Fibroblast of mammary gland (primary cell): ENCODE measurements at places on chromosomes 2 and 18.

- DNase-seq: no peak
Measured at GRCh38 chr18:64019922-64020756, 50.3 kb downstream of the SERPINB8 start.

DNA sequence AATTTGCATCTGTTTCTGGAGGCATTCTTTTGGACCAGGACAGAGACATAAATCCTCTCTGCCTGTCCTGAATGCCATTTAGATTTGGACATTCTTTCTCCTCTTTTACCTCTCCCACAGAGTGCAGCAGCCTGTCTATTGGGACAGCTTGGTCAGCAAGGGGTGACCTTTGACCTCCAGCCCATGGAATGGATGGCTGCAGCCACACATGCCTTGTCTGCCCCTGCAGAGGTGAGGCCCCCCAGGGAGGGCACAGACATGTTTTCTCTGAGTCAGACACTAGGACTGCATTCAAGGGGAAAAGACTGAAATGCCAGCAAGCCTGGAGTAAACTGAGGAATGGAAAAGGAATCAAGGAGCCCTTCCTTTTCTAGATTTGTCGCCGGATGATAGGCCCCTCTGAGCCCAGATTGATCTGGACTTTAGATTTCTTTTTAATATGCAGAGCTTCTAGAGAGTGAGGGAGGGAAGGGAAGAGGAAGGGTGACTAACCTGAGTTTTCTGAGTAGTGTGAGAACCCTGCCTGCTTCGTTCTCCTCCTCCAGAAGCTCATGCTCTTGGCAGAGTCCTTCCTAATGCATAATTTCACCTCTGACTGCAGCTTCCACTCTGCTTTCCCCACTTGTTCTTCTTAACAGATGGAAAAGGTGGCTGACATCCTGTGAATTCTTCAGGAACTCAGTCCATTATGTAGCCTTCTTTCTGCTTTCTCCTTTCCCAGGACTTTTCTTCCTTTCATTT lies 16.1 kb upstream of the TTLL4 start:
- peak; percentile 28 for DNase-seq

GRCh38 chr2:143960177-143960576 lies 559.7 kb downstream of the ZEB2 start:
- peak; percentile 80 for DNase-seq

DNA sequence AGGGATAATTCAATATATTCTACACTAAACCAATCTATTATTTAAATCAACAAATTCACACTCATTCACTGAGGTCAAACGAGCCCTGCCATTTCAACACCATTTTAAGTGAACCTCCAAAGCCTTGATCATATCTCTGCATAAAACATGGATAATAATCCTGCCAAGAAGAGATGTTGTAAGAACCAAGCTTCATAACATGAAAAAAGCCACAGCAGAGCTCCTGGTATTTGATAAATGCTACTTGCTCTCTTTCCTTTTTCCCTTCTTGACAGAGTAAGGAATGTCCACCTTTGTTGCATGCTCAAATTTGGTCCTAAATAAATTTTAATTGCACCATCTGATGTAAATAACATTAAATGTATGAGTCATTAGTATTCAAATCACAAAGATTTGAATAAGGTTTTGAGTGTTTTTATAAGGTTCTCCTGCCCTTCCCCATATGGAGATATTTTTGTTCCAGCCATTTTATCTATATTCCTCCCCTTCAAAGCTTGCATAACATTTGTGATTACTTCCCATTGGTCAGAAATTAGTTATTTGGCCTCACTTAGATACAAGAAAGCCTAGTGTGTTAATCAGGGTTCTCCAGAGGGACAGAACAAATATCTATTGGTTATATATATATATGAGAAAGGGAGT lies 318.8 kb downstream of the RND3 start:
- no peak for DNase-seq

DNA sequence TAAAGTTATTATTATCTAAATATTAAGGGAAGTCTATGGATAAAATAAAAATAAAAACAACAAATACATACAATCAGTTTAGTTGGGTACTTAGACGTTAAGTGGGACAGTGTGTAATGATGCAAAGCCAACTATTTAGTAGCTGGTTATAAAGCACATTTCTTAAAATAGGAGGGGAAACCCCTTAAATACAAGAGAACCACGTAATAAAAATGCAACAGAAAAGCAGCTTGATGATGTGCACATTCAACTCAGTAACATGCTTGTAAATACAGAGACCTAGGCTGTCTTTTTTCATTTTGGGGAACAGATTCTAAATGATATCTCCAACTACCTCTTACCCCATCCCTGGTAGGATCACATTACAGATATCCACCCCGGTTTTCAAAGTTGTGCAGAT lies 134.3 kb upstream of the AQP4 start:
- no peak for DNase-seq

DNA sequence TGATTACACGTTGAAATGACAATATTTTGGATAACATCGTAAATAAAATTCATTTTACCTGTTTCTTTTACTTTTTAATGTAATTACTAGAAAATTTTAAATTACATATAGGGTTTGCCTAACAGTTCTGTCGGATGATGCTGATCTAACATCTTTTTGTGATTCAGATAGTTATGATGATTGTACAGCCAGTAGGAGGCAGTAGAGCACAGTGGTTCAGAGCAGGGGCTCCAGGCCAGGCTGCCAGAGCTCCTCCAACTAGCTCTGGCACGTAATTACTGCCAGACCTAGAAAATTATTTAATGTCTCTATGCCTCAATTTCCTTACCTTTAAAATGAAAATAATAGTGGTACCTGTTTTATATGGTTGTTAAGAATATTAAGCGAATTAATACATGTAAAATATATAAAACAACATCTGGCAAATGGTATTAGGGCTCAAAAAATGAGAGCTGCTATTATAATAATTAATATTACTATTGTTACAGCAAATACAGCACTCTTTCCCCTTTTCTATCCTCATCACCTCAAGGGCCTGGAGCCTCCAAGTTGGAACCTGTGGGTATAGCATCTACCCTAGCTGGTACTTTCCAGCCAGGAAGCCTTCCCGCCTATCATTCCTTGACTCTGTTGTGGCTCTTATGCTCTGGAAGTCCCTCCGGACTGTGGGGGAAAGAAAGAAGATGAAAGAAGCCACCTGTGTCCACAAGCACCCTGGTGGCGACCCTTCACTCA lies 47.7 kb upstream of the PLA2R1 start:
- DNase-seq: peak; percentile 87
